ENCODE measurements at places on chromosomes 4 and X. TPM values are rescaled to one million over a fixed set of nuclear protein-coding genes. Genes with fewer than 3 reads are reported as not detected.

- DNase-seq = no peak
These were observed 57.7 kb upstream of the C4orf54 start for GRCh38 chr4:99715286-99715685.

VCX3A gene
- polyA plus RNA-seq = not detected

DNA sequence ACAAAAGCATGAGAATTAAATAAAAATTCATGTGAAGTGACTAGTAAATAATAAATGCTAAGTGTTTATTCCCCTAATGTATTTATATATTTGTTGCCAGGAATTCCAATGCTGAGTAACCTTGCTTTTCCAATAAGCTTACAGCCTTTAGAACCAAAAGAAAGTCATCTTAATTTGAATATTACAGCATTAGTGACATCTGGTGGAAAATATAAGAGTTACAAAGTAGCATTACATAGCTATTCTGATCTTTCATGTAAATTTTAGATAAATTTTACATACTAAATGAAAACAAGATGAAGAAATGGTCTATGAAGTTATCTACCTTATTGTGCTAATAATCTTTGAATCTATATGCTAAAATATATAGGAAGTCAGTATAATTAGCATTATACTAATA lies 10.4 kb downstream of the MAD2L1 start:
- no peak for DNase-seq

GRCh38 chr4:2290974-2291704 lies 29.2 kb upstream of the MXD4 start:
- no peak for DNase-seq

MYOZ2 gene
- polyA plus RNA-seq = 354 TPM

Measured in muscle of arm (tissue), 14 donors.